ENCODE measurements at places on chromosomes 13 and 19.

DNA sequence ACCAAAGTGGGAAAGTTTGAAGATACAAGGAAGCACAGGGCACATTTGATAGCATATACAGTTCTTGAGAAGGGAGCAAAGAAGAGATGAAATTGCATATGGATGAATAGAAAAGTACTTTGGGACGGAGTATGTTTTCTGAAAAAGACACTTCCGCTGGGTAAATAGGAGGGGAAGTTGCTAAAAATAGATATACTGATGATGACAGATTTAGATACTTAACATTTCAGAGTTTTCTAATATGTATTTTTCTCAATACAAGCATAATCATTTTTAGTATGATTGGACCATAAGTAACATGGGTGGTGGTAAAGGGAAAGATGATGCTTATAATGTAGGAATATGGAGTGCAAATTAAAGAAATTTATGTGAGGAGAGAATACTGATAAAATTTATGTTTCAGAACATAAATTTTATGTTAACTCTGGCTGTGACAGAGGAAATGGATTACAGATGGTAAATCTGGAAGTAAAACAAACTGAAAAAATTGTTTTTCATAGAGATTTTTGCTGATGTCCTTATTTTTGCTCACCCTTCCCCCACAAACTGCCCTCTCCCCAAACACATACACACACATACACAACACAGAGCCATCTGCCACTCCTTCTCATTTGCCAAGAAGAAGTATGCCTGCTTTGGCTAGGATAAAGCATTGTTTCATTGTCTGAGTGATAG lies 583.9 kb upstream of the MIR17HG start:
- DNase-seq = no peak

DNA sequence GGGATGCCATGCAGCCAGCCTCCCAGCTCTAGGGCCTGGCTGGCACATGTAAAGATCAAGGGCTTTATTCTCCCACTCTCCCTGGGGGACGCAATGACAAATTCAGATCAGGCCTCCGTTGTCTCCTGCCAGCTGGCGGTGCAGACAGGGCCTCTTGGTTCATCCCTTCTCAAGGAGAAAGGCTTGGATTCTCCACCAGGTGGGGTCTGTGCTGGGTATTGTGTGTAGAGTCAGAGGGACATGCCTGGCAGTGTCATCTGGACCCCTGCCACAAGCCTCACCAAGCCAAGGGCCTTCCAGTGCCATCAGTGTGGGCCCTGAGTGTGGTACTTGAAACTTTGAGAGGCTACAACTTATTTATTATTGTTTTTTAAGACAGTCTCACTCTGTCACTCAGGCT lies 8.4 kb upstream of the PTPRS start:
- no peak for DNase-seq

DNA sequence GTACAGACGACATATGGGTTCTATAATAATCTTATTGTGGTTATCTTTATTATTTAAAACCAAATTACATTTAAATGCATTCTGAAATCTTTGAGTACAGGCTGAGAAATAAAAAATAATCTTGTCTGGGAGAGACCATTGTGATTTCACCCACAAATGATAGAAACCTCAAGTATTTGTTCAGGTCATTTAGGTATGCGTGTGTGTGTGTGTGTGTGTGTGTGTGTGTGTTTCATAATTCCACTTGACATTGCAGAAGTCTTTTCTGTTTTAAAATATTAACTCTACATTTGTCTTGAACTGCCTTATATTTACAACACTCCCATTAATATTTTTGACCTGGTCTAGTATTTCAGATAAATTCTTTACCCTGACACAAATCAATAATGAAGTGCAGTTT lies 126.9 kb downstream of the SPRY2 start:
- no peak for DNase-seq

DNA sequence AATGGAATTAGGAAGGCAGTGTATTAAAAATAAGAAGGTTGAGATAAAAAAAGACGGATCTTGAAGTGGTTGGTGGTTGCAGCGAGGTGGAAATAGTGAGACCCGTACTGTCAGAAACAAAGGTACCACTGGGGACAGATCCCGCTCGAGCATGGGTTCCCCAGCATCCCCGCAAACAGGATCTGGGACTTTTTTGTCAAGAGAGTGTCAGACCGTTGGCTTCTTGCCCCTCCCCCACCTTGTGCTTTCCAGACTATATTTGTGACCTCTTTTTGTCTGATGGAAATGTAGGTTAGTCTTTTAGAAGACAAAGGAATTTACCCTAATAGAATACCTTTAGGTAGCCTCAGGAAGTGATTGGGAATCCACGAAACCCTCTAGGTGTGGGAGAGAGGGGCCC lies 4.2 kb downstream of the GATAD2A start:
- no peak for DNase-seq

GRCh38 chr13:75091718-75092117 lies 390.3 kb downstream of the TBC1D4 start:
- no peak for DNase-seq

- DNase-seq = no peak
Observed at GRCh38 chr13:99774644-99775043, 196.9 kb downstream of the ZIC5 start.
